ENCODE measurements at places on chromosomes 12 and 14.

DNA sequence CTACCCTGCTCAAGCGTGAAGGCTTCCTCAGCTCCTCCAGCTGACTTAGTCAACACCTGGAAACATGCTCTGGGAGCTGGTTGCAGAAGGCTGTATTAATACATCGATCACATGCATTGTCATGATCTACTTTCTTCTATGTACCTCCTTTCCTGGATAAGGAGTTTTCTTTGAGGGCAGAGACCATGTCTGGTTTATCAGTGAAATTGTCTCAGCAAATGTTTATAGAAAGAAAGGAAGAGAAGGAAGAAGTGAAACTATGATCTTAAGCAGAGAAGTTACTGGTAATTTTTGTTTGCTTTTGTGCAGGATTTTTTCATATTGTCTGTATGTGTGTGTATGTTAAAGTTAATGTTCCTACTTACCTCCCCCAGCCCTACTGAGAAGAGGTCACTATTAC, 4.5 kb downstream of the DYRK4 start:
- no peak for DNase-seq

DNA sequence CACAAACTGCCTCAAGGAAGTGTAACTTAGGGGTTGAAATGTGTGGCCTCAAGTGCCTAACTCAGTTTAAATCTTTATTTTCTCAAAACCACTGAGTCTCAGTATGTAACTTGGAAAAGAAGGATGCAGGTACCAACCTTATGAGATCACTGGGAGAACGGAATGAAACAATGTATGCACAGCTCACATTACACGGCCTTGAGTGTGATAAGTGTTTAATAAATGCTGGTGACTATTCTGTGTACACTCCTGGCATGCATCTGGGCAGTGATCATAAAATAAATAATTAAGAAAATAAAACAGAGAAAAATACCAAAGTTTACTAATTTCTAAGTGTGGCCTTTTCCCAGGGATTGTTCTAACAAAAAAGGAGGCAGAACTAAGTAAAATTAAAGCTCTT, 974.5 kb upstream of the FLRT2 start:
- DNase-seq = no peak

GRCh38 chr12:99985129-99985570, 414 bp upstream of the ANKS1B start:
- DNase-seq = no peak

- DNase-seq = no peak
Observed at GRCh38 chr14:81942071-81942470, 408.4 kb upstream of the SEL1L start.

- DNase-seq = no peak
Observed at GRCh38 chr14:56659964-56660551, 80.5 kb downstream of the TMEM260 start.

Measured in stimulated activated CD8-positive, alpha-beta memory T cell treated with anti-CD3 and anti-CD28 coated beads, Interleukin-7, amount 100 ng/mL, for 1 hour (primary cell).